ENCODE measurements at places on chromosomes 2 and 18. TPM values are rescaled to one million over a fixed set of nuclear protein-coding genes. Genes with fewer than 3 reads are reported as not detected.

The MALT1 gene
- 19.0 TPM for total RNA-seq

The IL36RN gene
- 1.0 TPM for total RNA-seq

The C1QL2 gene
- total RNA-seq, result not detected

DNA sequence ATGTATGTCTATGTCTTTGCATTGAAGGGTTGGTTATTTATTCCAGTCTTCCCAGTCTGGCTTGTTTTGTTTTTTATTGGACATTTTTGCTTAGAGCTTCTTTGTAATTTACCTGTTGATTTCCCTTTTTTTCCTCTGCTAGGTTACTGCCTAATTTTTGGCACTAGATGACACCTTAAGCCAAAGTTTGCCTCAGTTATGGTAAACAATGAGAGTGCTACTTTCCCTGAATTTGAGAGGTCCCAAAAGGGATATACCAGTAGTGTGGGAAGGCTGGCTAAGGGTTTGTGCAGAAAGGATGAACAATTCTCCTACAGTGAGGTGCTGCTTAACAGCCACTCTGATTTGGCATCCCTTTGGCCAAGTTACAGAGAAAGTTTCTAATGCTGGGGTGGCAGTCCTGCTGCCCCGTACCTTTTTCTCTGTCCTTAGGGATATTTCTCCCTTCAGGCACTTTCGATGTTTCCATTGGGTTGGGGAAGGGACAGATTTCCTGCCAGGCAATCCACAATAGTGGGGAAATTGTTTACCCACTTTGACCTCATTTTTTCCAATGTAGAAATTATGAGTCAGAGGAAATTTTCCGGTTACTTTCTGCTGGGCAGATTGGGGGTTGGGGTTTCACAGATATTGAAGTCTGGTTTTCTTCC is 354.9 kb downstream of the PTPRM start:
- peak; percentile 88 for DNase-seq
- H3K4me3 ChIP-seq, result peak overlapping the region; percentile 44
- H3K4me1 ChIP-seq, result peaks cover 51% of the 10 kb centered on the region
- H3K27ac ChIP-seq, result peak overlapping the region; percentile 100

DNA sequence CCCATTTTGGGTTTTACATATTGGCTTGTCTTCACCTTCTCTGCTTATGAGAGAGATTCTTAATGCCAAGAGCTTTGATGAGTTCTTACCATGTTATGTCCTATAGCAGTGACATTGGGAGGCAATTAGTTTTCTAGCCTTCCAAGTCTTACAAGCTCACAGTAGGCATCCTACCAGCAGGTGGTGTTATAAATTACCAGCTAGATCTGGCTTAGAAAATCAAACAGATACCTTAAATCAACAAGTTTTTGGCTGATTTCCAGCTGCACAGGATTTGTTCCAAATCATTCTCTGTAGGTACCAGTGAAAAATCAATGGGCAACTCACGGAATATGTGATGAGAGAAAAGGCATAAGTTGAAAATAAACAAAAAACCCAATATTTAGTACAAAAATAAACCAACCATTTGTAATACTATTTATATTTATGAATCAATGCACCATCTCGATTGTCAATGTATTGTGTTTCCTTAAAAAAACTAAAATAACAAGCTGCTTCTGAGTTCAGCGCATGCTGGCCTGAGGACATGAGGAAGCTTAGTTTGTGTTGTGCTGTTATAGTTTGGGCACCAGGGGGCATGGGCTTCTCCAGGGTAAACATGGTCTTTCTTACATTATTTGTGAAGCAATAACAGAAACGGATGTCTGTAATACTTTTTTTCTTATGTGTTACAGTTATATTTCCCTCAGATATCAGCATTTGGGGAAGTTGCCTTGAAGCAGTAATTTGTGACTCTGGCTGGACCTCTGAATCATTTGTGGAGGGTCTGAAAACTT is 34.1 kb upstream of the NXPH2 start:
- no peaks in the 10 kb centered on the region for H3K27me3 ChIP-seq
- no peaks in the 10 kb centered on the region for H3K4me1 ChIP-seq
- no peak overlapping the region for H3K27ac ChIP-seq
- no peaks in the 10 kb centered on the region for H3K36me3 ChIP-seq
- no peak for DNase-seq

DNA sequence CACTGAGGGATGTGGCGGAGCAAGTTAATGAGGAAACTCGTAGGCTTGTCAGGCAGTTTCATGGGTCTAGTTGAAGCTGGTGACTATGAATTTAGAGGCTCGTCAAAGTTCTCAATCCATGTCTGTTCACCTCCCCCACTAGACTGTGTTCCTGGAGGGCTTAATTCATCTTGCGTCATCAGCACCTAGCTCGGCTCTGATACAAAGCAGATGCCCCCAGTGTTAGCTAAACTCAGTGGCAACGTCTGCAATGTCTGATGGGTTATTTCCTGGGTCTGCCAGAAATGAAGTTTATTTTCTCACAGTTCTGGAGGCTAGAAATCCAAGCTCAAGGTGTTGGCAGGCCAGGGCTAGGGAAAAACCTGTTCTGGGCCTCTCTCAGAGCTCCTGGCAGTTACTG is 140.6 kb downstream of the PID1 start:
- H3K4me3 ChIP-seq, result no peak overlapping the region
- no peak overlapping the region for H3K27ac ChIP-seq
- H3K4me1 ChIP-seq, result peaks cover 14% of the 10 kb centered on the region
- no peaks in the 10 kb centered on the region for H3K27me3 ChIP-seq
- no peak for DNase-seq

- no peaks in the 10 kb centered on the region for H3K27me3 ChIP-seq
- no peaks in the 10 kb centered on the region for H3K36me3 ChIP-seq
- H3K4me1 ChIP-seq, result peaks cover 10% of the 10 kb centered on the region
Observed at GRCh38 chr2:216787851-216788540, 71.9 kb downstream of the TNP1 start.
